Cerebellar nuclear complex (tissue), 1 donor: ENCODE measurements at places on chromosomes 1 and 21.
A peak's percentile ranks its signal among the peaks of the same experiment; 100 is the strongest.

GRCh38 chr1:94160811-94161210 lies 39.9 kb upstream of the ABCA4 start:
- peak; percentile 65 for DNase-seq

DNA sequence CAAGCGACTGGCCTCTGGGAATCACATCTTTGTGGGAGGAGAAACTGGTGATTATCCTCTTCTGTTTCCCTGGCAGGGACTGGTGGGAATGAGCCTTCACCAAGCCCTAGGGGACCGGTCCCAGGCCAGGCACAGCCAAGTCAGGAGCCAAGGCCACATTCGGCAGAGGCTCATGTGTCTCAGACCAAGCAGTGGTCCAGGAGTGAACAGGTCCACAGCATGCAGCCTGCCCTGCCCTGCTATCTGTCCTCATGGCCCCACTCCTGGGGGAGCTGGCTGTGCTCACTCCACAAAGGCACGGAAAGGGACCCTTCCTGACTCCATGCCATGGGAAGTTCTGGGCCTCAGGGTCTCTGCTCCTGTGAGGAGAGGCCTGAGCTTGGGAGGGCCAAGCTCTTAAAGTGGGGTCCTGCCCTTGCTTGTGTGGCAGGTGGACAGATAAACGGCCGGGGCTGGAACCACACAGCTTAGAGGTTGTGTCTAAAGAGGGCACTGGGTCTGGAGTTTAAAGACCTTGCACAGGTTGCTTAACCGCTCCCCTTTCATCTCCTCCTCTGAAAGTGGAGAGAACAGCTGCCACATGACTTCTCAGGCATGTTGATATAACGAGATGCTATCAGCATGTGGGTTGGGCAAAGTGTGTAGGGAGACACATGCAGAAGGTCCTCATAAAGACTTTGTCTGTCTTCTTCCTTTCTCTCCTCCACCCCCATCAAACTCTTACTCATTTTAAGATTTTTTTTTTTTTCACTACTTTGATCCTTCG lies 57.5 kb downstream of the CASQ2 start:
- no peak for DNase-seq

DNA sequence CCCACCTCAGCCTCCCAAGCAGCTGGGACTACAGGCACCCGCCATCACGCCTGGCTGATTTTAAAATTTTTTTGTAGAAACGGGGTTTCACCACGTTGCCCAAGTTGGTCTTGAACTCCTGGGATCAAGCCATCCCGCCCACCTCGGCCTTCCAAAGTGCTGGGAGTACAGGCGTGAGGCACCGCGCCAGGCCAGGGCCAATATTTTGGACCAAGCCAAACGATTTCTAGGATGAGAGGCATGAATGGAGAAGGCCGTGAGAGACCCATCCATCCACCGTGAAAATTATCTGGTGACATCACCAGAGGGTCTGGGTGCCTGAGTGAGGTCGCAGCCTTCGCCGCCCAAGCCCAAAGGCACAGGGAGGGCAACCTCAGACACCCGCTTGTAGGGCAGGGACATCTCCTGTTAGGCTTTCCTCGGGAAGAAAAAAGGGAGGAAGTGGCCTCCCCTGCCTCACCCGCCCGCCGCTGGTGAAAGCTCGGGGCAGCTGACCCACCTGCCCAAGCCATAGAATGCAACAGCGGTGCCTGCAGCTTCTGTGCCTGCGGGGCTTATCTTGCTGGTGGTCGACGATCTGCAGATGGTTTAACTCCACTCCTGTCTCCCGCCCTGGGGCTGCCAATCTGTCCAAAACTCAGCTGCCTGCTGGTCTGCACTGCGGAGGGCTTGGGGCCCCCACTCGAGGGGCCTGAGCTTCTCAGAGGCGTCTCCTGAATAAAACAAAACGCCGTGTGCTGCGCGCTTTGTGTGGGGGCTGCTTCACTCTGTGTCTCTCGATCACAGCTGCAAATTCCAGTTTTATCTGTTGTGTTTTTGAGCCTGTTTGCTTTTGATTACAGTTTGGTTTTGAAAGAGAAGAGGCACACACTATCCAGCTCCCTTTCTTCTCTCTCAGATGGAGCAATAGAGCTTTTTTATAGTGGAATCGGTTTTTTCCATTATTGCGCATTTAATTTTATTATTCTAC lies 85.8 kb downstream of the MRPS6 start:
- DNase-seq = no peak

- DNase-seq = peak; percentile 73
Measured at GRCh38 chr1:235417086-235417697, 50.0 kb downstream of the TBCE start.

DNA sequence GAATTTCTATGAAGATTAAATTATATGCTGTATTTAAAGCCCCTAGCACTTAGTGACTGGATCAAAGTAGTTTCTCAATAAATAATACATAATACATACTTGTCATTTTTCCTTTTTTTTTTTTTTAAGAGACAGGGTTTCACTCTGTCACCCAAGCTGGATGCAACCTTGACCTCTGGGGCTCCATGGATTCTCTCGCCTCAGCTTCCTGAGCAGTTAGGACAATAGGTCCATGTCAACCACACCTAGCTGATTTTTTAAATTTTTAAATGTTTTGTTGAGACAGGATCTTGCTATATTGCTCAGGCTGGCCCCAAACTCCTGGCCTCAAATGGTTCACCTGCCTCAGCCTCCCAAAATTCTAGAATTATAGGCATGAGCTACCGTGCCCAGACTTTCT lies 5.9 kb downstream of the ACADM start:
- DNase-seq = no peak
